CD8-positive, alpha-beta T cell (primary cell): ENCODE measurements at places on chromosomes 3 and 15. TPM values are rescaled to one million over a fixed set of nuclear protein-coding genes. Genes with fewer than 3 reads are reported as not detected.

The LPP gene
- 37.0 TPM for total RNA-seq

The PP2D1 gene
- total RNA-seq, result not detected

The SERPINI2 gene
- total RNA-seq, result not detected

- DNase-seq, result no peak
Observed at GRCh38 chr3:114646526-114646925, 352.7 kb downstream of the TIGIT start.

- DNase-seq, result no peak
Observed at GRCh38 chr3:179961703-179962078, 75.0 kb downstream of the PEX5L start.

The DOCK3 gene
- total RNA-seq, result 3.0 TPM

The IQCF2 gene
- total RNA-seq, result not detected

The CD80 gene
- 0.58 TPM for total RNA-seq
